Osteocyte (in vitro differentiated cells): ENCODE measurements at places on chromosomes 7 and 10. TPM values are rescaled to one million over a fixed set of nuclear protein-coding genes. Genes with fewer than 3 reads are reported as not detected.

SFTPA1 gene
- not detected in 2 replicates for total RNA-seq

CCL24 gene
- total RNA-seq, result not detected in 2 replicates

MMRN2 gene
- 0.57 TPM in 1 of 2 replicates, not detected in the other for total RNA-seq

CPN1 gene
- total RNA-seq, result not detected in 2 replicates

GRCh38 chr10:44742248-44742647, 168.9 kb upstream of the TMEM72 start:
- no peak for DNase-seq

DNA sequence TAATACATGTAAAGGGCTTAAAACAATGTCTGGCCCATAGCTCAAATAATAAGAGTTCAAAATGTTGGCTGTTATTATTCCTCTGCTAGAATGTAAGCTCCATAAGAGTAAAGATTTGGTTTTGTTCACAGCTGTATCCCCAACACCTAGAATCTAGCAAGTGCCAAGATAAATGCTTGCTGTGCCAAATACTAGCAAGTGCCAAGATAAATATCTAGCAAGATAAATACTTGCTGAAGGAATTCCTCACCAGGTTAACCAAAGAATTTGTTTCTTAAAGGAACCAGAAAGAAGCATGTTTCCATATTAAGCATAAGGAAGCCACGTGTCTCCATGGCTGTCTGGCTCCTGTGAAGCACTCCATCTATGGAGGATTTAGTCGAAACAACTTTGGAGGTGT, 235.2 kb upstream of the SP4 start:
- no peak for DNase-seq

GRCh38 chr10:84727398-84727797, 399.0 kb downstream of the CCSER2 start:
- no peak for DNase-seq

GRCh38 chr10:3054851-3055199, 12.5 kb upstream of the PFKP start:
- DNase-seq, result no peak

- no peak for DNase-seq
Measured at GRCh38 chr7:102425639-102426267, 7.6 kb upstream of the ORAI2 start.

- DNase-seq, result no peak
Measured at GRCh38 chr7:130655286-130655685, 13.3 kb downstream of the COPG2 start.
